K562 (cell line): ENCODE measurements at places on chromosomes 5 and 9. TPM values are rescaled to one million over a fixed set of nuclear protein-coding genes. Genes with fewer than 3 reads are reported as not detected.

ADAMTS6 gene
- 3.1 TPM in 2 replicates for total RNA-seq

SPATA31D4 gene
- total RNA-seq = not detected in 2 replicates

LHX3 gene
- 0.09 TPM in 1 of 2 replicates, not detected in the other for total RNA-seq

SMU1 gene
- 19.1 and 21.7 TPM in 2 replicates for total RNA-seq

INSL6 gene
- total RNA-seq = not detected in 2 replicates

PIP5KL1 gene
- 3.0 and 3.7 TPM in 2 replicates for total RNA-seq

GGTA1 gene
- total RNA-seq = not detected in 2 replicates

RECK gene
- total RNA-seq = 0.11 and 0.34 TPM in 2 replicates

PCDHB11 gene
- total RNA-seq = not detected in 2 replicates

TAF11L8 gene
- total RNA-seq = not detected in 2 replicates

SARDH gene
- total RNA-seq = 0.25 TPM in 1 of 2 replicates, not detected in the other

SLC36A2 gene
- total RNA-seq = not detected in 2 replicates

TMEM203 gene
- total RNA-seq = 59.5 and 64.2 TPM in 2 replicates

PCDHA9 gene
- not detected in 2 replicates for total RNA-seq
